ENCODE measurements at places on chromosomes 11 and 22.

DNA sequence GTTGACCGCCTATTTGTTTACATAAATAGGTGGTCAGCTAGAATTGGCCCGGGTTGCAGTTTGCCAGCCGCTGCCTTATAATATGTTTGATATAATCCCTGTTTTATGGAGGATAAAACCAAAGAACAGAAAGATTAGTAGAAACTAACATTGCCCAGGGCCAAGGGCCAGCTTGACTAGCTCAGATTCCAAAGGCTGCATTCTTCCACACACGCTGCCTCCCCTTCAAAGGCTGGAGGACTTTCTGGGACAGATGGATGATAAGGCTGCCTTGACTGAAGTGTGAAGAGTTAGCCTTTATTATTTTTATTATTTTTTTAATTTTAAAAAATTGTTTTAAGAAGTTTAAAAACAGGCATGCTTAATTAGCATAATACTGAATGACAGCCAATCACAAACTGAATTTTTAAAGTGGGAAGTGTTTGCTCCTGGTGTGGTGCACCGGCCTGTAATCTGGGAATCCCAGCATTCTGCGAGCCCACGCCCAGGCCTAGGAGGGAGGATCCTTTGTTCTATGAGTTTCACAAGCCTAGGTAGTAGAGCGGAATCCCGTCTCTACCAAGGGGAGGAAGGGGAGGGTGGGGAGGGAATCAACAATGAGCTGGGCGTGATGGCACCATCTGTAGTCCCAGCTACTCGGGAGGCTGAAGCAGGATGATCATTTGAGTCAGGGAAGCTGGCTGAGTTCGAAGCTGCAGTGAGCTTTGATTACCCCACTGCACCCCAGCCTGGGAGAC is 114.9 kb downstream of the NAV2 start:
- no peak for DNase-seq

- DNase-seq = no peak
Measured at GRCh38 chr11:2661173-2662023, 38.4 kb downstream of the KCNQ1OT1 start.

DNA sequence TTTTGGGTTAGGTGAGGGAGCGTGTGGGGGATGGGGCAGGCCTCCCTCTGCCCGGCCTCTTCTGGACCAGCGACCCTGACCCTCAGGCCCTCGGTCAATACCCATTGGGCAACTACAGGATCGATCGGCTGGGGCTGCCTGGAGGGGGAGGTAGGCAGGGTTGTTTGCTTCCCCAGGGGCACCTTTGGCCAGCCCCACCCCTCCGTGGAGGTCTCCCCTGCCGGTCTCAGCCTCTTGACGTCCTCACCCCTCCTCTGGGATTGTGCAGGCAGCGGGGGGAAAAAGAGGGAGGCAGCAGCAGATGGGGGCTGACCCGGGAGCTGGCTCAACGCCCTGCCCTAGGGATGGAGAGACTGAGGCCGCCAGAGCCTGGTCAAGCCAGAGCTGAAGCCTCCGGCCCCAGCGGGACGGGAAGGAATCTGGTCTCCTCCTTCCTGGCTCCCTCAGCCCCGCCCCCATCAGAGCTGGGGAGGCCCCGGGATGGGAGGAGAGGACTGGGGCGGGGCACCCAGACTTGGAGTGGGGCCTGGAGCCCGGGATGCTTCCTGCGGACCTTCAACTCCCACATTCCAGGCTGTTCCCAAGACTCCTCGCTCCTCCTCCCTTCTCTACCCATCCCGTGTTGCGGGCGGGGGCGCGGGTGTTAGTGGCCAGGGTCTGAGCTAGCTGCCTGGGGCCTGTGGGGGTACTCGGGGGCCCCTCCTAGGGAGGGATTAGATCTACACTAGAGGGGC is 14.4 kb upstream of the CDC42EP1 start:
- no peak for DNase-seq

GRCh38 chr11:45662665-45663485 is 2.5 kb downstream of the CHST1 start:
- DNase-seq = peak; percentile 32

GRCh38 chr22:17767233-17768065 is 6.8 kb downstream of the BID start:
- DNase-seq = no peak

- no peak for DNase-seq
Measured at GRCh38 chr22:36469094-36469710, 12.2 kb downstream of the TXN2 start.

- DNase-seq = no peak
Measured at GRCh38 chr11:17630936-17631335, 83.9 kb downstream of the OTOG start.

GRCh38 chr11:17770048-17770652 is 35.6 kb downstream of the KCNC1 start:
- DNase-seq = no peak

DNA sequence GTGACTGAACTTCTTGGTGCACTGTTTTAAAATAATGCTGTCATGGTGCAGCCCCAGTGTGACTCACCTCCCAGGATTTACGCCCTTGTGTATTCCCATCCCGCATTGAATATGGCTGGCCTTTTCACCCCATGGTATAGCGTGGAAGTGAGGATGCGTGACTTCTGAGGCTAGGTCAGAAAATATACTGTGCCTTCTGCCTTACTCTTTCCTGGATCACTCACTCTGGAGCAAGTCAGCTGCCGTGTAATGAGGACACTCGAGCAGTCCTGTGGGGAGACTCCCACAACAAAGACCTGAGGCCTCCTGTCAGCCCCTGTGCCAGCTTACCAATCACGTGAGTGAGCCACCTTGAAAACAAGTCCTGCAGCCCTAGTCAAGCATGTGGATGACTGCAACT is 471.9 kb upstream of the KIRREL3 start:
- DNase-seq = no peak

DNA sequence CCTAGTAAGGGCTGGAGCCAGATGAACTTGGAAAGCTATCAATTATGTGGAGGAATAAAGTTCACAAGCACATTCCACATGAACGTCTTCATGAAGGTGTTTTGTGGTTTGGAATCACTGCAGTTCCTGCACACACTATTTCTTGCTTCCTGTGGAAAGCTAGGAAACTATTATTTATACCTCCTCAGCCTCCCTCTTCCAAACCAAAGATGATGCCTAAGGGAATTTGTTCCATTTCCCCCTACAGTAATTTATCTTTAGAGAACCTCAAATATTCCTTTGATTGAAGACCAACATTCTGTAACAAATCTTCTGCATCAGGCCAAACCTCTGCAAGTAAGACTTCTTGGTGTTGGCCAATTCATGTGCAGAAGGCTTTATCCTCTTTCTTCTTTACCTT is 115.8 kb upstream of the ARHGAP20 start:
- DNase-seq = no peak

DNA sequence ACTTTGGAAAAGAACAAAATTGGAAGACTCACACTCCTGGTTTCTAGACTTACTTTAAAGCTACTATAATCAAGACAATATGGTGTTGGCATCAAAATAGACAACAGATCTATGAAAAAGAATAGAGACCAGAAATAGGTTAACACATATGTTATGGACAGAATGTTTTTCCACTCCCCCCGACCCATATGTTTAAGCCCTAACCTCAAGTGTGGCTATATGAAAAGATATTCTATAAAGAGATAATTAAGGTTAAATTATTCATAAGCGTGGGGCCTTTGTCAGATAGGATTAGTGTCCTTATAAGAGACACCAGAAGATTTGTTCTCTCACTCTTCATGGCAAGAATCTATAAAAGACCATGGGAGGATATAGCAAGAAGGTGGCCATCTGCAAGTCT is 440.0 kb downstream of the AASDHPPT start:
- DNase-seq = no peak

GRCh38 chr11:62449451-62449851 is 30.6 kb downstream of the SCGB1A1 start:
- DNase-seq = no peak

GRCh38 chr11:23124996-23125395 is 264.7 kb upstream of the CCDC179 start:
- no peak for DNase-seq

- DNase-seq = no peak
Measured at GRCh38 chr22:48051796-48052620, 1289.6 kb downstream of the TBC1D22A start.

- DNase-seq = peak; percentile 71
Measured at GRCh38 chr11:122853971-122854446, 15.7 kb downstream of the CRTAM start.

DNA sequence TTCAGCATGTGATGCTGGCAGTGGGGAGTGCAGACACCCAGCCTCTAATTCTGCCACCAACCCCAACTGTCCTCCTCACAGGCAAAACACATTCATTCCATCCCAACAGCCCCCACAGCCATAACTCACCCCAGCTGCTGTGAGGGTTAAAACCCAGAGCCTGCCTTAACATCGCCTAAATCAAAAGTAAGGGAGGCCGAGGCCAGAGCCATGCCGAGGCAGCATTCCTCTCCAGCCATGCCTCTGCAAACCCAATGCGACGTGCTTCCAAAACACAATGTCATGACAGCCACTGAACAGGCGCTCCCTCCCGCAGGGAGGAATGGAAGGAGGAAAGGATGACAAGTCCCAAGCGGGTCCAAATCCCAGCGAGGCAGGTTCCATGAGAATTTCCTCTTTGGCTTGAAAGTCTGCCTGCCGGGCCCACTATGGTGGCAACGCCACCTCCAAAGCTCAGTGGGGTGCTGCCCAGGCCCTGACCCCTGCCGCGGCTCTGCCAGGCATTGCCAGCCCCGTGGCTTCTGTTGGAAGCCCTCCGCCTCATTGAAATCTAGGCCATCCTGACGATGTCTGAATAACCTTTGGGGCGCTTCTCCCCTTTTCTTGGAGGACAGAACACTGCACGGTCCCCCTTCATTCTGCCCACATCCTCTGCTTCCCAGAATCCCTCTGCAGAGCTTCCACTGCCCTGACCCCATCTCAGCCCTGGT is 472.3 kb downstream of the BRD1 start:
- no peak for DNase-seq

- no peak for DNase-seq
Measured at GRCh38 chr22:32334660-32335365, 22.9 kb upstream of the RFPL3 start.

- no peak for DNase-seq
Measured at GRCh38 chr11:103622296-103622695, 414.1 kb upstream of the DDI1 start.

- DNase-seq = no peak
Measured at GRCh38 chr11:1206391-1207271, 16.2 kb upstream of the MUC5B start.
